ENCODE measurements at places on chromosomes 13 and 19.

DNA sequence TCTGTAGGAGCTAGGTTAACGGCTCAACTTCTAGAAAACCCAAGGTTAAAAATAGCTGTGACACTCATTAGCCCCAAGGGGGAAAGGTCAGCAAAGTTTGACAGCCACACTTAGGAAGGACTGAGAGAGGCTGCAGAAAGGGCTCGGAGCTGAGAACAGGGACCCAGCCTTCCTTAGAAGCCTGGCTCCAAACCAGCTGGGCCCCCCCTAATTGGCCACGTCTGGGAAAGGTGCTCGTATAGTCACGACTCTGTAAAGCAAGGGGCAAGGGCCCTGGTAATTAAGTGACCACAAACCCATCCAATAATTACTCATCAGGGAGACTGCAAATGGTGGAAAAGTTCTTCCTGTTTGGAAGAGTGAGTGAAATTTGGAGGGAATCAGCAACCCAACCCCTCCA lies 90.5 kb downstream of the RNASEH2B start:
- no peak for DNase-seq

DNA sequence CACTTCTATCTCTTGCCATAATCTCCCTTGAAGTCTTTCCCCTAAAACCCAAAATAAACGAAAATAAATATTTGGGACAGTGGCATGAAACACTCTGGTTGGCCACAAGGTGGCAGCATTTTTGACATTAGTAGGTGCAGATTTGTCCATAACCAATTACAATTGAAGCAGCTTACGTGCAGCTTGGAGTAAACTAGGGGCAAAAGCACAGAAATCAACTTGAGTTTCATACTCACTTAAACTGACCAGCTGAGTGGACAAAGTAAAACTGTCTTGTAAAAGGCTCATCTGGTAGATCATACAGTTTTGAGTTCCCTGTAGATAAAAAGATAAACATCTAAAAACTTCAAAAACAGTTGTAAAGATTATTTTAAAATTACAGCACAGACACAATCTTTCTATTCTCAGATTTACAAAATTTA lies 18.8 kb downstream of the PDCD5 start:
- DNase-seq: peak; percentile 37

GRCh38 chr19:52148256-52148655 lies 8.5 kb upstream of the ZNF616 start:
- no peak for DNase-seq

GRCh38 chr13:21043898-21044297 lies 17.5 kb downstream of the LATS2 start:
- no peak for DNase-seq

- no peak for DNase-seq
Observed at GRCh38 chr19:12689012-12689411, 1.2 kb downstream of the GNG14 start.

GRCh38 chr13:98175823-98176222 lies 1.2 kb downstream of the RNF113B start:
- no peak for DNase-seq

- no peak for DNase-seq
Observed at GRCh38 chr13:78040205-78040830, 121.7 kb upstream of the EDNRB start.

- no peak for DNase-seq
Observed at GRCh38 chr19:41411968-41412265, 14.3 kb downstream of the BCKDHA start.

- no peak for DNase-seq
Observed at GRCh38 chr19:47702671-47703070, 10.6 kb upstream of the EHD2 start.

GRCh38 chr19:28334419-28334818 lies 878.5 kb downstream of the UQCRFS1 start:
- no peak for DNase-seq

- no peak for DNase-seq
Observed at GRCh38 chr19:16930753-16931152, 42.0 kb downstream of the F2RL3 start.

GRCh38 chr19:2239771-2240770 lies 3.4 kb downstream of the SF3A2 start:
- peak; percentile 40 for DNase-seq

- DNase-seq: no peak
Observed at GRCh38 chr13:107185889-107186288, 618.0 kb upstream of the ARGLU1 start.

DNA sequence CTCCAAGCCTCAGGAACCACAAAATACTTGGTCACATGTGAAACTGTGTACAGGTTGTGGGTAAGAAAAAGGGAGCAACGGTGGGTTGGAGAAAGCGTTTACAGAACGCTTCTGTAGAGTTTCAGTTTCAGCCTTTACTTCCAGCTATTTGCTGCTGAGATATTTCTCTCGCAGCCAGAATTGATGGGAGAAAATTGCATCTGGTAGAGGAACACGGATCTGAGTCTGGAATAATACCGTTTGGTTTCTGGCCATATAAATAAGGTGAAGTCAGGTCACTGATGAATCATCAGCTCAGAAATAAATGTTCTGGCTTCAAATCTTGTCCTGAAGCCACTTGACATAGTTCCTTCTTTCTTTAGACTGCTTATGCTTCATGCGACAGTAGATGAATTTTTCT lies 20.3 kb upstream of the RFC3 start:
- no peak for DNase-seq

- no peak for DNase-seq
Observed at GRCh38 chr19:11324079-11324661, 15.3 kb downstream of the RAB3D start.

DNA sequence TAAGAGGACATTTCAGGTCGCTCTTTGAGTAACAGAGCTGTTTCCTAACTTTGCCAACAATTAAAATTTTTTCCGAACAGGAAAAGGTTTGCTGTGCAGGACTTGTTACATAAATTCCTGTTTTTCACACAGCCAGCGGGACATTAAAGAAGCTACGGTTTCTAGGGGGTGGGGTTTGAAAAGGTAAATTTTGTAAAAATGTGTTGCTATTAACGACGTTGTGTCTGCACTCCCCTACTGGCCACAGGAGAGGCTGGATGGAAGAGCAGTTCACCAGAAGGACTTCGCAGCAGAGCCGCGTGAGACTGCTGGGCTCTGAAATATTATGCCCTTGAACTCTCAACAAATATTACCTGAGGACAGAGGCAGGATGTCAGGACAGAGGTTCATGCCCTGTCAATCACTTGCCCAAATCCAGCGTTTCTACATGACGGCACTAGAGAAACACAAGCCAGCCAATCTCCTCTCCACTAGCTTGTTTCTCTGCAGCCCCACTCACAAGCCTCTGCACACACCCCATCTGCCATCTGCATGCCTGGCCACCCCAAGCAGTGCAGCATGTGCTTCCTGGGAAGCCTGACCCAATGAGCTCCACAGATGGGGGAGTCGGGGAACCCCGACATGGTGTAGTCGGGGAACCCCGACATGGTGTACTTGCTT lies 102.0 kb downstream of the FOXO1 start:
- DNase-seq: no peak

DNA sequence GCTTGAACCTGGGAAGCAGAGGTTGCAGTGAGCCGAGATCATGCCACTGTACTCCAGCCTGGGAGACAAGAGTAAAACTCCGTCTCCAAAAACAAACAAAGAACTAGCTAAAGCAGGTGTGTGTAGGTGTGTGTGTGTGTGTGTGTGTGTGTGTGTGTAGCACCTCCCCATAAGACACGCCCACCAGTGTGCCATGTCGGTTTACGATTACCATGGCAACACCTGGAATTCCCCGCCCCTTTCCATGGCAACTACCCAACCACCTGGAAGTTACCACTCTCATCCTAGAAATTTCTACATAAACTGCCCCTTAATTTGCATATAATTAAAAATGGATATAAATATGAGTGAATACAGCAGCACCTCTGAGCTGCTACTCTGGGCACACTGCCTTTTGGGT lies 80.9 kb upstream of the ADGRE5 start:
- no peak for DNase-seq

DNA sequence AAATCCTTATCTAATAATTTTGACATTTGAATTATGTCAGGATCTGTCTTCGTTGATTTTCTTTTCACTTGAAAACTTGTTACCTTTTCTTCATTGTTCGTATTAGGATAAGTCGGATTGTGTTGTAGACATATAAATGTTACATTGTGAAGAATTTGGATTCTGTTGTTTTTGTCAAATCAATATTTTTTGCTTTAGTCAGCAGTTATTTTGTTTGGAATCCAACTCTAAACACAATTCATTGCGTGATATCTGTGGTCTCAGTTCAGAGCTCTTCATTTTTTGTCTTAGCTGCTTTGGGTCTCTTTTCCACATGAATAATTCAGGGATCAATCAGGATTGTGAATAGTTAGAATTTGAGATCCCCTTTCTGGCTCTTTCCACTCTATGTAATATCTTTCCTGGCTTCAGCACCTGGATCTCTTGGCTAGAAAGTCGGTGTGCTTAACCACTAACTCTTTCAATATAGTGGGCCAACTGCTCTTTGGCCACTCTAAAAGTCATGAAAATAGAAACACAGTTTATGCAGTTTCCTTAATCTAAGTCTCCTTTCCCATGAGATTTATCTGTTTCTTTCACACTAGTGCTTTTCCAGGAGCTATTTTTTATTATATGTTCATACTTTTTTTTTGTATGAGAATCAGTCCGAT lies 2494.2 kb upstream of the PCDH20 start:
- DNase-seq: no peak

GRCh38 chr13:48485432-48485831 lies 47.4 kb downstream of the RCBTB2 start:
- no peak for DNase-seq

- no peak for DNase-seq
Observed at GRCh38 chr13:111893071-111893606, 173.8 kb upstream of the SOX1 start.

GRCh38 chr19:23996549-23996948 lies 81.9 kb downstream of the ZNF726 start:
- DNase-seq: no peak

- no peak for DNase-seq
Observed at GRCh38 chr13:101979825-101980224, 422.0 kb downstream of the FGF14 start.

DNA sequence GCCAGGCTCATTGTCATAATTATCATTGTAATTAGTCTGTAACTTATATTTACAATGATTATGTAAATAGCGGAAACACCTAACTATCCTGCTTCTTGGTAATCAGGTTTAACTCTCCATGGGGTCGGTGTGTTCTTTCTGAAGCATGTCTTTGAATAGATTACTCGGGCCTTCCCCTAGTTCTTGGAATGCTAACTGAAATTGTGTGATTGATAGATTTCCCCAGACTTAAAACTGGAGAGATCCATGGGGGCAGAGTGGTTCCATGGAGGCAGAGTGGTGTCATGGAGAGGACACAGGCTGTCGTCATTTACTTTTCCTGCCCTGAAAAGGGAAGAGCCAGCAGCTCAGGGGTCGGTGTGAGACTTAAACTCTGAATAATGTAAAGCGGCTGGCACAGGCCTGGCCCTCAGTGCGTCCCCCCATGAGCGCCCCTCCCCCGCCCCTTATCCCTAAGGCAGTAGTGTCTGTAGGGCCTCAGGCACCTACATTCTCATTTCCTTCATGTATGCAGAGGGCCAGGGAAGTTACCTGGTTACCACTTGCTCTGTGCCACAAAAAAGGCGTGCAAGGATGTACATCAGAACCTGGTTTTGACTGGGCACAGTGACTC lies 225.1 kb downstream of the TM9SF2 start:
- no peak for DNase-seq

DNA sequence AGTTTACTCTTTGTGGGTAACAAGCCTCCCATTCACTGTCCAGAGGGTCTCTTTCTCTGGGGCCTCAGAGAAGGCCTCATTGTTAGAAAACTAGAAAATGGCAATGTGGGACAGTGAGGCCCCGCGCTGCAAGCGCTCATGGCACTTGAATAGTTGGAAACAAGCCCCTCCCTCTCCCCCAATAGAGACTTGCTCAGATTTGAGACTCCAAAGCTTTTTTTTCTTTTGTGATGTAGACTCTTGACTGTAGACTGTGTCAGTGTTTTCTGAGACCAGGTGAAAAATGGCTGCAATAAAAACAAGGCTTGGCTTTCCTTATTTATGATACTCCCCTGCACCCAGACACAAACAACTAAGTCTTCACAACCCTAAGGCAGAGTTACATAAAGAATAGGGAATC lies 38.7 kb upstream of the UBL3 start:
- no peak for DNase-seq

- no peak for DNase-seq
Observed at GRCh38 chr13:34430294-34430693, 511.8 kb upstream of the NBEA start.

DNA sequence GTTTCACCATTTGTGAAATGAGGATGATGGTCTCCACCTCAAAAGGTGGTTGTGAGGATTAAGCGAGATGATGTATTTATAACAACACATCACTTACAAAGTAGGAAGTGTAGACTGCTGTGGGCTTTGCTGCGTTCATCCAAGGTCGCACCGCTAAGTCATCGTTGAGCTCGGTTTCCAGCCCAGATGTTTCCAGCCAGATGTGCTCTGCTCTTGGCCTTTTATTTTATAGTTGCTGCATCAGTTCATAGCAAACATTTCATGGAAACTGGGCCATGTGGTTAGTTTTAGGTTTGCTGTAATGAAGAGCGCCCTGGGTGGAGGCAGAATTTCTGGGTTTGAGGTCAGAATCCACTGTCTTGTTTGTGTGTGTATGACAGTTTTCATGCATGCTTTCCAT lies 76.5 kb upstream of the RNF113B start:
- DNase-seq: no peak

GRCh38 chr19:55088543-55089341 lies 13.1 kb downstream of the EPS8L1 start:
- DNase-seq: peak; percentile 46

- no peak for DNase-seq
Observed at GRCh38 chr13:27483421-27483820, 33.1 kb upstream of the MTIF3 start.

- DNase-seq: no peak
Observed at GRCh38 chr13:110161112-110161882, 145.7 kb downstream of the COL4A1 start.

DNA sequence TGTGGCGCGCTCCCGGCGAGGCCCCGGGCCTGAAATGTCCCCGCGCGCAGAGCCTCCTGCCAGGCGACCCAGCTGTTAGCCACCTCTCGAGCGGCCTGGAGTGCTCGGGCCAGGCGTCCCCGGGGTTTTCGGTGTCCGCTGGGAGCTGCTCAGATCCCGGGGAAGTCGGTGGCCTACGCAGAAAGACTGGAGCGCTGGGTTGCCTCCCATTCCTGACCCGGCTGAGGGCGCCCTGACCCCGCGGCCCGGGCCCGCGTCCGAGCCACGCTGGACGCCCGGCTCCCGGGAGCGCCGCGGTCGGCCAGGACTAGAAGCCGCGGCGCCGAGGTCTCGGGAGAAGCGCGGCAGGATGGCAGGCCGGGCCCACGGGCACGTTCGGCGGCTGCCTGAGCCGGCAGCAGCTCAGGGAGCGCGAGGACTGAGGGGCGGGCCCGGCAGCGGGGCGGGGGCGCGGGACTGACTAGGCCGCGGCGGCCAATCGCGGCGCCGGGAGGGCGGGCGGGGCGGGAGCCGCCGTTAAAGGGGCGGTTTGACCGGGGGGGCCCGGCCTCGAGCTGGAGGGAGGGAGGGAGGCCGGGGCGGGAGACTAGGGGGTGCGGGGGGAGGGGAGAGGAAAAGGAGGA lies 1.3 kb upstream of the ZIC2 start:
- DNase-seq: peak; percentile 55

GRCh38 chr19:38194061-38194701 lies 29.8 kb downstream of the DPF1 start:
- no peak for DNase-seq

Measured in T-helper 1 cell (primary cell).